ENCODE measurements at places on chromosomes 12 and 14.

DNA sequence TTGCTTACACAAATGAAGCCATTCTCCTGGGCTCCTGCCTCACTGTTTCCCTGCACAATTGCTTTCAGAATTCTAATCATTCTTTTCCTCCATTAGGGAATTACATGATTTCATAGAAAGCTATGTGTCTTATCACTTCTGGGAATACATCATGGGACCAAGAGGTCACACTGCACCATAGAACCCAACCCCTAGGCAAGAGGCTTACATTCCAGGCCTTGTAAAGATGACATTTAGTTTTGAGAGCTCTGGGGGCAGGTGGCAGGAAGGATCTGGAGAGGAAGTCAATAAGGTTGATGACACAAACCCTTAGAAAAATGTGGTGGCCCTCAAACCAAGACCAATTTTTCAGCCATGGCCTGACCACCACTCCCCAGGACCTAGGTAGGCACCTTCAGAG, 57.1 kb downstream of the NUAK1 start:
- no peak for DNase-seq

GRCh38 chr12:112482733-112483132, 64.0 kb downstream of the PTPN11 start:
- DNase-seq = no peak

DNA sequence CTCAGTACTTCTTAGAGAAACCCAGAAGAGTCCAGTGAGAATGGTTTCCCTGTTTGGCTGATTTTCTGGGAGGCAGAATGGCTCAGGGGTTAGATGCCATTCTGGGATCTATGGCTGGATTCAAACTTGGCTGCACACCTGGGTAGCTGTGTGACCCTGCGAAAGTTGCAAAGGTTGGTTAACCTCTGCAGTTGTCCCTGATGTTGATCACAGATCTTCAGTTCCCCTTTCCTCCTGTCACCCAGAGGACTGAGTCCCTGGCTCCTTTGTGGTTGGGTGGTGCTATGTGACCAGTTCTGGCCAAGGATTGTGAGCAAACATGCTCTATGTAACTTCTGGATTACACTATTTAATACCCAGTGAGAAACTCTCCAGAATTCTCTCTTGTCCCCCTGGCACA, 418.0 kb downstream of the RGS6 start:
- DNase-seq = no peak

DNA sequence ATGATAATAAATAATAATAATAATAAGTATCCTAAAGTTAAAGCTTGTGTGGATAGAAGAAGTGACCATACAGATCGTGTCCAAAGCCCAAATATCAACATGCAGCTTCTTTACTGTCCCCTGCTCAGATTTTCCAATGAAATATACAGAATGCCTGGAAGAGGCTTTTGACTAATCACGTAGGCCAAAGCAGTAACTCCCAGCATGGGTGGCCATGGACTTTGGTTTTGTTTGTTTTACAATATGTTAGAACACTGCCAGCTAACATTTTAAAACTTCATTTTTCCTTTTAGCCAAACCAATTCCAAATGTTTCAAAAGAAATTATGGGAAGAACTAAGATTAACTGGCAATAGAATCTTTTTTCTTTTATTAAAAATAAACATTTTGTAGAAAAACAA, 400.0 kb upstream of the FLRT2 start:
- DNase-seq = no peak

DNA sequence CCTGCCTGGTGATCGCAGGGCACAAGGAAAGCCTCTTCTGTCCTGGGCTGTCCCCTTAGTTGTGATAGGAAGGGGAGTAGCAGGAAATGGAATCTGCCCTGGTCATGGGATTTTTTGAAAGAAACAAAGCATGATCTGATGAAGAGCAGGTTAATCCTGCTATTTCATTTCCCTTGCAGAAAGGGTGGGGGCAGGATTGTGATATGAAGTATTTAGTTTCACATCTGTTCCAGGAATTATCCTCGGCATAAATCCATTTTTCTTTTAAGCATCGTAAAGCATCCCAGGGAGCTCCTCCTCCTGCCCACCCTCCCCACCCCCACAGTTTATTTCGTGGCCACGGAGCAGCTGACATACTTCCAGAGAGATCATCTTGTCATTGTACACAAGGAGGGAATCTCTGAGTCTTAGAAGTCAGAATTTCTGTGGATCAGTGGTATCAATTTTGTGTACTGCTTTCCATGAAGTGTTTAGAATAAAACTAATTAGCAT, 53.1 kb downstream of the TGFB3 start:
- no peak for DNase-seq

GRCh38 chr14:52919971-52920370, 30.9 kb downstream of the FERMT2 start:
- DNase-seq = no peak

- DNase-seq = no peak
Observed at GRCh38 chr12:55993230-55993853, 3.7 kb upstream of the SUOX start.

GRCh38 chr14:44700694-44701093, 193.6 kb upstream of the FSCB start:
- no peak for DNase-seq

GRCh38 chr14:71319666-71320065, 412.4 kb downstream of the PCNX1 start:
- DNase-seq = peak; percentile 69

DNA sequence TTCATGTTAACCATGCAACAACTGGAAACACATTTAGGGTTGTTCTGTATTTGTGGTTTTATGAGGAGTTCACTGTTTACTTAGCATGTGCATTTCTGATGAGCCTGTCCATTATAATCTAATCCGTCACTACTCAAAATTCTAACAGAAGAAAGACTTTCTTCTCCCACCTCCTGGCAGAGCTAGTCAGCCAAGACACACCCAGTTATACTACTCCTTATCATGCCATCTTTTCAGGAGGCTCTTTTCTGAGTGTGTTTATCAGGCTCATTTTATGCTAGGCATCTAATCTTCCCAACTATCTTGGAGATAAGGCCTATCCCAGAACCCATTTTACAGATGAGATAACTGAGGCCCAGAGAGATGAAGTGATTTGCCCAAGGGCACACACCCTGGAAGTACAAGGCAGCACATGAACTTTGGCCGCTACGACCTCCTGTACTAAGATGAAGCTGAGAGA, 10.4 kb upstream of the MED13L start:
- no peak for DNase-seq

DNA sequence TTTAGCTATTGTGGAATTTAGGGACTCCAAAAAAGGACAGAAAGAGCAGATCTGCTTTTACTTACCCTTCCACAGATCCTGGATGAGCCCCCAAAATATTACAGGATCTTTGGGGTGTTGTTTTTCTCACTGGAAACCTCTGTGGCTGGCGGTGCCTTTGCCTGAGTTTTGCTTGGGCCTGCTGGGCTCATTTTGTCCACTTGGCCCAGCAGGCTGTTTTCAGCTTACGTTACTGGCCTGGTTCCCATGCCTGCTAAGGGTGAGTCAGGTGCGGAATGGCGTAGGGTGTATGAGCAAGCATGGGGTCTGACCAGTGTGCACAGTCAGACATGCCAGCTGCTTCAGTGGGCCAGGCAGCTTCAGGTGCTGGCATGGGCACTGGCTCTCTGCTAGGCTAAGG, 45.8 kb downstream of the HSD17B6 start:
- DNase-seq = no peak

DNA sequence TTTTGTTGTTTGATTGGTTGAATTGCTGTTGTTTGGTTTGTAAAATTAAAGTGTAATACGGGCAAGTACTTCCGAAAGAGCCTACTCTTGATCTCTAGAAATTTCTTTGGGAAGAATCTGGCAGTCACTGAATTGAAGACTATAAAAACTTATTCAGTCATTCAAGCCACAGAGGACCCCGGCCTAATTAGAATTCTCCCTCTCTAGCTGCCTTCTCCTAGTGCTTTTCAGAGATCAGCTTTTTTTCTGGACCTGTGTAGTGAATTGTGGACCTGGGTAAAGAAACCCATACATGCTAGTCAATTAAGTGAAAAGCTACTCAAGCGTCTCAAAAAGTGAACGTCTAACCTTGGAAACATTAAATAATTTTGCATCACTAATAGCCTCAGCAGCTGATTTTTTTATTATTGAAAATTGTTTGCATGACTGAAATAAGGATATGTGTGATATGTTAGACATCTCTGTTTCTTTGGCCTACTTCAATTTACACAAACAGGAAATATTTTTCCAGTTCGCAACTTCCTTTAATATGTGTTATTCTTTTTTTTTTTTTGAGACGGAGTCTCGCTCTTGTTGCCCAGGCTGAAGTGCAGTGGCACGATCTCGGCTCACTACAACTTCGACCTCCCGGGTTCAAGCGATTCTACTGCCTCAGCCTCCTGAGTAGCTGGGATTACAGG, 27.2 kb downstream of the EFCAB11 start:
- no peak for DNase-seq

DNA sequence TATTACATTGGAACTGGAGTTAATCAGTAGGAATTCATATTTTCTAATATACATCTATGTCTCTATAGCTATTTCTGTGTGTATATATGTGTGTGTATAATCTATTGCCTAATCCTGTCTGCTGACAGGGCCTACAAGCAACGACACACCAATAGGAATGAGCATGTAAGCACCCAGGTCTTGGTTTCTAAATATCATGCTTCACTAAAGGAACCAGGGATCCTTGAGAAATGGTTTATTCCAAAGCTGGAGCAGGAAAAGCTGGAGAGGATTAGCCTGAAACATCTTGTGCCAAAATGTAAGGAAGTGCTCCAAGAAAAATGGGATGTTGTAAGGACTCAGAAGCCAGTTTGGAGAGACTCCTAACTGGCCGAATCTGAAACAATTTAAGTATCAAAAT, 29.3 kb upstream of the LGALS3 start:
- DNase-seq = no peak

DNA sequence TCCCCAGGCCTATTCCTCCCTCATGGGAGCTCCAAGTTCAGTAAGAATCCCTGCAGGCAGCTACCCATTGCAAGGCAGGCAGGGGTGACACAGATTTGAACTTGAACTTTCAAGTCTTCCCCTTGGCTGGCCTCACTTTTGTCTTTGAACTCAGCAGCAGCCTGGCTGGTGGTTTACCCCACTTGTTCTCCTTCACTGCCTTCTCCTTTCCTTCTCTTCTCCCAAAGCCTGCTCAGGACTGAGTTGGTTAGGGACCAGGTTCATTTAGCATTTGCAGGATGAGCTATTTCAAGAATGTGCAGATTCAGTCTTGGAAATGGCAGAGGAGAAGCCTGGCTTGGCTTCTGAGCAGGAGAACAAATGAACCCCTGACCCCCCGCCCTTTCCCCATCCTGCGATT, 67.7 kb upstream of the TBX3 start:
- DNase-seq = no peak

- no peak for DNase-seq
Observed at GRCh38 chr14:104248203-104249055, 110.0 kb downstream of the KIF26A start.

- DNase-seq = no peak
Observed at GRCh38 chr12:31970199-31970598, 11.0 kb downstream of the RESF1 start.

- no peak for DNase-seq
Observed at GRCh38 chr14:104788873-104789663, 6.5 kb downstream of the AKT1 start.

- DNase-seq = peak; percentile 4
Observed at GRCh38 chr14:32382704-32383103, 53.6 kb downstream of the AKAP6 start.

GRCh38 chr12:64323006-64323405, 67.6 kb downstream of the C12orf56 start:
- DNase-seq = no peak

DNA sequence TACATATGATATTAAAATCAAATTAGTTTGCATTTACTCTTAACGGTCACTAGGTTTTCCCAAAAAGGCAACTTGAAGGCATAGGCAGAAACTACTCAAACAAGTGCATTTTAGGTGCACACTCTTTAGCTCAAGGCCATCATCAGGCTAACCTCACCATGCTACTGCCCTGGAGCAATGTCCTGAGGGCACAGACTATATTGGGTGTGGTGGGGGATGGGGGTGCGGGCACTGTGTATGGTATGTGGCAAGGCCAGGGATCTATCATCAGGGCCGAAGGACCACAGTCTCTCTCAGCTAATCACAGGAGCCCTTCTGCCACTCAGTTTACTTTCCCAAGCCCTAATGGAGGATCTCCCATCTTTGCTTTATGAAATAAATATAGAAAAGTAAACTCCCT, 51.9 kb downstream of the SH2B3 start:
- DNase-seq = no peak

DNA sequence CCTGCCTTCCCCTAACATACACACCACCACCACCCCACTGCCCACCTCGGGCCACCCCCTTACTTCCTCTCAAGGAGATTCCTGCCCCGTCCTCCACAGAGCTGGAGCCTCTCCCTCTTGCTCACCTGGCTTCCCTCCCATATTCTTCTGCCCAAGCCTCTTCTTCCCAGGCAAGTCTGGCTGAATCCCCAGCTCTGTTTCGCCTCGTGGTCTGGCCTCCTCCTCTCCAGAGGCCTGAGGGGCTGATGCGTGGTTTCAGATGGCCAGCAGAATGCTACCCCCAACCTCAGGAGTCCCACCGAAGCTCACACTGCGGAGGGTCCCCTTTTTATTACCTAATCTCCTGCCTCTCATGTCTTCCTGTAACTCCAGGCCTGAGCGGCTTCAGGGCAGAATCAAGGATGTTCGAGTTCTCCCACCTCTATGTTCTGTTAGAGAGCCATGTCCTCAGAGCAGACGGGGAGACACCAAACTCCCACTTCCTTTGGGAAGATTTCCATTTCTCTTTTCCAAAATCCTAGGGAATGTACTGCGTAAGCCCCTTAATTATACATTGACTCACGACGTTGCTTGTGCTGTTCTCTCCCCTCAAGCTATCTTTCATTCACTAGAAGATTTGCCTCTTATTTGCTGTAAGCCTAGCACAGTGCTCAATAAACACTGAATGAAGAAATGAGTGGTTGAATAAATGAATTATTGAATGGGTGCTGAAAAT, 33.9 kb upstream of the LTBP2 start:
- no peak for DNase-seq

GRCh38 chr14:23352506-23353432, at the start of gene SLC22A17:
Gene SLC22A17 (minus strand): TSS chr14:23352887.
- DNase-seq = peak; percentile 5

Data from NCI-H510A treated with DMSO at 0.1 percent for 48 hours (cell line).